ENCODE measurements at places on chromosomes 5 and 9. TPM values are rescaled to one million over a fixed set of nuclear protein-coding genes. Genes with fewer than 3 reads are reported as not detected.

TRIM36 gene
- total RNA-seq = 0.13 TPM

PDE6A gene
- total RNA-seq = not detected

OGN gene
- total RNA-seq = 0.30 TPM

RPS14 gene
- 2,772 TPM for total RNA-seq

SNCB gene
- total RNA-seq = not detected

ARID3C gene
- total RNA-seq = 0.17 TPM

C5orf34 gene
- 7.7 TPM for total RNA-seq

ABCA2 gene
- 63.9 TPM for total RNA-seq

CDH10 gene
- total RNA-seq = not detected

BNC2 gene
- total RNA-seq = not detected

SPATA6L gene
- total RNA-seq = 1.6 TPM

SPINK13 gene
- not detected for total RNA-seq

ARL14EPL gene
- total RNA-seq = not detected

GRCh38 chr9:133801739-133802138 is 63.6 kb upstream of the SARDH start:
- ATAC-seq = no peak

DNA sequence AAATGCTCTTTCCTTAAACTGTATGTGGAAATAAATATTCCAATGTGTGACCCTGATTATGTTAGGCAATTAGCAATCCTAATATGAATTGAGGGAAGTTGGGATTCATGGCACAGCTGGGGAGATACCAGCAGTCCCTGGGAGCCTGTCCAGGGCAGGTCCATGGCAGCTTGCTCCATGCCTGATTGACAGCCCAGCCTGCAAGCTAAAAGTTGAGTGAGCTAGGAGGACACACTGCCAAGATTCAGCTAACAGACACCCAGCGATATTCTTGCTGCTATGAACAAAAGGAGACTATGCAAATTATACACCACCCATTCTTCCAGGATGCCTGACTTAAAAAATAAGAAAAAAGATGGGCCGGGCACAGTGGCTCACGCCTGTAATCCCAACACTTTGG is 6.2 kb downstream of the TGFBI start:
- ATAC-seq = no peak

GRCh38 chr5:35979715-35980114 is 11.5 kb downstream of the UGT3A1 start:
- ATAC-seq = no peak

DNA sequence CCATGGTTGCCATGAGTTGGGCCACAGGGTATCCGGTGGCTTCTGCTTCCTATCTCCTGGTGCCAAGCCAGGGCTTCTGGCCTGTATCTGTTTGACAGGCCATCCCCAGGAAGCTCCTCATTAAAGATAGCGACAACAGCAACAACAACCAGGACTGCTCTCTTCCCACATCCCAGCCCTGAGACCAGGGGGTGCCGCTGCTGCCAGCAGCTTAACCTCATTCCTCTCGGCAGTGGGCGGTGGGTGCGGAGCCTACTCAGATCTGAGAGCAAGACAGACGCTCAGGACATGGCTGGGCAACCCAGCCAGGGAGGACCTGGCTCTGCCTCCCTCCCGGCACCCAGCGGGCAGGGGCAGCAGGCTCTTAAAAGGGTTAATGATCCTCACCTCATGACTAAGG is 98.3 kb downstream of the PSD2 start:
- no peak for ATAC-seq

- ATAC-seq = no peak
These were observed 171.3 kb downstream of the NR2F1-AS1 start for GRCh38 chr5:93409691-93410090.

- ATAC-seq = no peak
These were observed 299.8 kb downstream of the TLE1 start for GRCh38 chr9:81389569-81389993.

DNA sequence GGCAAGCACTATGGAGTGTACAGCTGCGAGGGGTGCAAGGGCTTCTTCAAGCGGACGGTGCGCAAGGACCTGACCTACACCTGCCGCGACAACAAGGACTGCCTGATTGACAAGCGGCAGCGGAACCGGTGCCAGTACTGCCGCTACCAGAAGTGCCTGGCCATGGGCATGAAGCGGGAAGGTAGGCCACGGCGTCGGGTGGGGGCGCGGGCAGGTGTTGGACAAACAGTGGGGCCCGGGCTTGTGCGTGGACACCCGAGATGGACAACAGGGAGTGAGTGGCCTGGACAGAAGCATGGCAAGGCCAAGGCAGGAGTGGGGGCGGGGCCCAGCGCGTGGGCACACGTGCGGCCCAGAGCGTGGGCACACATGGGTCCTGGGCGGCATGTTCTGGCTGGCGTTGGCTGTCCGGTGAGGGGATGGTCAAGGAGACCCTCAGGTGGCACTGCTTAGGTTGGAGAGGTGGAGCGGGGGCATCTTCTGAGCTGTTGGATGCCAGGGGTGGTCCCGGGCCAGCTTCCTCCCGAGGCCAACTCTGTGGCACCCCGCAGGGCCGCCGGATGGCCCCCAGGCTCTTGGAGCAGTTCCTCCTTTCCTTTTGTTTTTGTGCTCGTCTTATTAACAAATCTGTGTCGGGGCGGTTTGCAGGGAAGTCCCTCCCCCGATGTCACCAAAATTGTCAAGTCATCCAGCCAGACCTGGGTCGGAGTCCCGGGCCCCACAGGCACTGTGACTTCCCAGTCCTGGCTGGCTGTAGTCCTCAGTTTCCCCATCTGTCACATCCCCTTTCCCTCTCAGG is 82.9 kb downstream of the RXRA start:
- ATAC-seq = no peak

DNA sequence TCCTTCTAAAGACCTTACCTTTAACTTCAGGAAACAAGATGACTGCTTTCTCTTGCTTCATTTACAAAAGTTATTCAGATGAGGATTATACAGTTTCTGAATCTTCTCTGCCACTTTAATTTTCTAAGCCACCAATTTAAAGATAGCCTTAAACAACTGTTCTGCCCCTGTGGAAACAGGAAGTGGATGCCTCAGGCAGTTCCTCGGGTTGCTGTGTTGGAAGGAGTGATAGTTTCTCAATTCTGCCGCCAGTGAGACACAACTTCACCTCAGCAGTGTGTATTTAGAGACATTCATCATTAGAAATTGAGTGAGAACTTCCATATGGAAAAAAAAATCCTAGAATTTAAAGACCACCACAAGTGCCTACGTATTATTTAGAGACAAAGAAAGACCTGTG is 475.1 kb upstream of the WWC1 start:
- ATAC-seq = no peak

DNA sequence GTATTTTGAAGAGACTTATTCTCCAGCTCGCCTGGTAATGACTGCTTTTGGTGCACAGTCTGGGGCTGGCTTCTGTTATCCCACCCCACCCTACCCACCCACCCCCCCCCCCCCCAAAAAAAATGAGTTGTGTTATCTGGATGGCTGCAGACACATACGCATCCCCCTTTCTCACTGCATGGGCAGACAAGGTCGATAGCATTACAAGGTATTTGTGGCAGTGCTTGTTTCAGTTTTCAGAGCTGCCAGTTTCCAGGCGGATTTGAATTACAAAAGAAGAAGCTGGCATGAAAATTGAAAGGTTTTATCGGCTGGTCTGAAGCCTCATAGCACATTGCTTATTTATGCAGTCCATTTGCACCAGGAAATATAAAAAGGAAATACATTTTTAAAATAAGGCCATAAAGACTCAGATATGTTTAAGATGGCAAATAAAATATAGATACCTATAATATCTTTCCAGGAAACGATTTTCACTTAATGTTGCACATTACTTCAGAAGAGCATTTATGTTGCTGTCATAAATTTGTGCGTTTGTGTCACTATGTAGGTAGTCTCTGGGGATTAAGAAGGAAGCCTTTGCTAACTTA is 85.1 kb upstream of the GRHPR start:
- no peak for ATAC-seq

- ATAC-seq = peak; percentile 93
These were observed 35.1 kb upstream of the ADRB2 start for GRCh38 chr5:148791334-148791667.

- ATAC-seq = no peak
These were observed 643.7 kb upstream of the ACO1 start for GRCh38 chr9:31740705-31741104.

GRCh38 chr9:10282084-10282483 is 330.7 kb downstream of the PTPRD start:
- no peak for ATAC-seq

DNA sequence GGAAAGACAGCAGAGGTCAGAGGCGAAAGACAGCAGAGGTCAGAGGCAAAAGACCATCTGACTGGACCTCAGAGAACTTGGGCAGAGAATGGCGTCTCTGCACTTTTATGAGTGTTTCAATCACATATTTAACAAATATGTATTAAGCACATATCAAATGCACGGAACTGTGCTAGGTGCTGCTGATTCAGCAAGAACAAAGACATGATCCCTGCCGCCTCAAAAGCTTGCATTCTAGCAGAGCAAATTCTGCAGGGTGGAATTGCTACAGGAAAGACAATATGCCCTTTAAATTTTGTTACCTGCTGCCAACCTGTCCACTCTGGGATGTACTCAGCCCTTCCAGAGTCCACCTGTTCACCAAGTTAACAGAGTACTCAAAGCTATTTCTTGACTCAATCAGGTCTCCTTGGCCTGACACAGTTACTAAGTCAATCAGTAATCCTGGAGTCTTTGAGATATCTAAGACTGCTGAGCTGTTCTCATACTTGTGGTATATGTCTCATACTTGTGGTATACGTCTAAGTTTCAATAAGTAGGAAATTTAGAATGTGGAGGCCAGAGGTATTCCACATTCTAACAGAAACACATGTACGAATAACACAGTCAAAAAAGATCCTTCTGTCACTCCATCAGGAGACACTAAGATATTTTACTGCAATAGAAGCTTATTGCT is 131.8 kb downstream of the GNAQ start:
- peak; percentile 91 for ATAC-seq

GRCh38 chr5:81393783-81394718 is at the start of gene ACOT12:
TSS of gene ACOT12 (minus strand) at chr5:81394134. CDS start at chr5:81394114, 20 bp downstream.
- ATAC-seq = no peak

- ATAC-seq = no peak
These were observed 146.9 kb upstream of the DMRT1 start for GRCh38 chr9:694403-695154.

DNA sequence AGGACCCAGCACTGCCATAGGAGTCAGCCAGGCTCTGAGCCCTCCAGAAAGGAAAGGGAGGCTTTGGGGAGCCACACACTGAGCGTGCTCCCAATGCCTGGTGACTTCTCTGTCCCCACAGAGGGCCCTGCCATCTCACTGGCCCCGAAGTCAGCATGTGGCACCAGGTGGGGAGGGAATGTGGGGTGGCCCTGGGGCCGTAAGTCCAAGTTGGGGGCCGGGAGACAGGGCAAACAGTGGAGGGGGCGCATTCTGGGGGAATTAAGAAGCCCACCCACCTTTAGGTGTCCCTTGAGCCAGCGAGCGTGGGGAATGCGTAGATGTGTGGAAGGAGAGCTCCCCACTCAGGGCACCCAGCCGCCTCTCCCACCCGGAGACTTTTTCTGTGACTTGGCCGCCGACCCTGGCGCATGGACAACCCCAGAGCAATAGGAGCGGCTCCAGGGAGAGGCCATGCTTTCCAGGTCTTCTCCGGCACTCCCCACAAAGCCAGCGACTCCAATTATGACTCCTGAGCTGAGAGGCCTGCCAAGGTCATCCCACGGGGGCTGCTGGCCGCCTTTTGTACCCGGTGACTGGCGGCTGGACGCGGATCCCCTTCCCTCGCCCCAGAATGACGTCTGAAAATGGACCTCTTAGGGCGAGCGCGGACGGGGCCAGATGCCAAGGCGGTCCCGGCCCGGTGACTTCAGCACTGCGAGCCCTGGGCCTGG is 9.8 kb downstream of the IRX1 start:
- no peak for ATAC-seq

DNA sequence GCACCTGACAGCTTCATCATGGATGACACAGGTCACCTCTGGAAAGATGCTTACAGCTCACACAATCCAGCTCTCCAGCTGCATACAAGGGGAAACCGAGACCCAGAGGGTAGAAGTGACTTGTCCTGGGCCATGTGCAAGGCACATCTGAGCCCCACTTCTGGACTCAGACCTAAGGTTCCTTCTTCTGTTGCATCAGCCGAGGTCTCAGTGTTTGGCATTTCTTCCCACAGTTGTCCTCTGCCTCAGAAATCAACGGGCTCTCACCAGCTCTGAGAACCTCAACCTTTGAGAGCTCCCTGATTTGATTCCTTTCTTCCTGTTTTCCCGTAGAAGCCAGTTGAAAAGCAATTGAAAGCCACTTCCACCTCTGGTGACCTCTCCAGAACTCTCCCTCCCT is 38.7 kb upstream of the COL15A1 start:
- no peak for ATAC-seq

DNA sequence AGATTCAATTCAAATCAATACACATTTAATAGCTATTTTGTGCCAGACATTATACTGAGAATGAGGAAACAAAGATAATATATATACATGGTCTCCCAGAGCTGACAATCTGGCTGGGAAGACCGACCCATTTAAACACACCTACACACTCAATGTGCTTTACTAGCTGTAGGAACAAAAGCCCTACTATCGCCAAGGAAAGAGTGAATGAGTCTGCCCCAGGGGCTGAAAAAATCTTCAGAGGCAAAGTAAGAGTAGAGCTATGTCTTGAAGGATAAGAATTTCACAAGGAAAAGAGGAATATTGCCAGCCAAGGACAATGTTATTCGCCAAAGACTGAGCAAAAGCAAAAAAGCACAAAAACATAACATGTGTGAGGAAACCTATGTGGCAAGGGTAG is 6.6 kb downstream of the PFDN1 start:
- no peak for ATAC-seq

DNA sequence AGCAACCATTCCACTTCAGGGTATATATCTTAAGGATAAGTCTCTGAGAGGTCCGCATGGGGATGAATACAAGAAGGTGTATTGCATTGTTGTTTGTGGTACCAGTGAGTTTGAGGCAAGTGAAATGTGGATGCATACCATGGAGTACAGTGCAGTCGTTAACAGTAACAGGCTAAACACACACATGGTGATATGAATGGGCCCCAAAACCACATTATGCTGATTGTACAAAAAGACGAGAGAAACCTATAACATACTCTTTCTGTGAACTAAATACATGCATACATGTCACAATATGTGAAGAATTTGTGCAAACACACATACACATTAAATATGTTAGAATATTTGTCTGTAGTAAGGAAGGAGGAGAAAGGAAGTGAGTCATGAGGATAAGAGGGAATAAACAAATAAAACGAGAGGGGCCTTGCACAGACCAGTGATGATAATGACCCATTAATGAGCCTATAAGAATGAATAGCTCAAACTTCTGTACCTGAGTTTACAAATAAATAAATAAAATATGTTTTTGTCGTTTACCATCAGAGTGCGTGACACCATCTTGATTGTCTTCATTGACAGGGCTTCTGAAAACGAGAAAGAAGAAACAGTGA is 66.5 kb upstream of the RICTOR start:
- peak; percentile 25 for ATAC-seq

DNA sequence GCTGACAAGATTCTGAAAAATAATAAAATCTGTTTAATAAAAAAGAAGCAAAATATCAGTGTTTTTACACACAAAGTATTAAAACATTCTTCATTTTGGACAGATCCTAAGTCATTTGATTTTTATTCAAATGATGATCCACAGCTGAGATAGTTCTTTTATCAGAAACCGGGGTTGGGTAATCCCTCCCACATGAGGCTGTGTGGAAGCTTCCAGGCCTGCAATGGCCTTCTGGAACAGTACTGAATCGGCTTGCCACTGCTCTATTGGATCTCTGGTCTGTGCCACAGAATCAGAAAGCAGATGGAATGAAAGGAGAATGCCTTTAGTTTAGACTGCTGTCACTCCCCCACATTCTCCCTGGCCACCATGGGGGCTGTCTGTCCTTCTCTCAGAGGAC is 6.1 kb upstream of the C5orf58 start:
- no peak for ATAC-seq
